Stimulated activated CD4-positive, alpha-beta T cell treated with anti-CD3 and anti-CD28 coated beads, Interleukin-1b, Interleukin-23, amount 100 ng/mL, for 4 hours (primary cell): ENCODE measurements at places on chromosomes 12 and 14.

GRCh38 chr12:103799504-103799856 lies 41.6 kb downstream of the NT5DC3 start:
- no peak for DNase-seq

DNA sequence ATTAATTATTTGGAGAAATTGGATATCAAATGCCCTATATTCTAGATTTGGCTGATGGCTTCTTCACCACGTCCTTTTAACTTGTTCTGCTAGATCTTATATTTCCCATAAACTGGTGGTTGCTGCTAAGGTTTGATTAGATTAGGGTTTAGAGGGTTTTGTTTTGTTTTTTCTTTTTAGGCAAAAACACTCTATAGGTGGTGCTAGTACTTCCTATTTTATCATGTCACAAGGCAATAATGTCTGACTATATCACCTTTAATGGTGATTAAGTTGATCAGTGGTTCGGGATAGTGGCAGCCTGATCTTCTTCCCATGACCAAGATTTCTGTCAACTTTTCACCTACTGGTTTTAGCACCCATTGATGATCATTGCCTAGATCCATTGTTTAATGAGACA lies 455.1 kb downstream of the RAD51B start:
- DNase-seq = no peak

- DNase-seq = no peak
Measured at GRCh38 chr12:94656556-94656955, 6.2 kb upstream of the TMCC3 start.

DNA sequence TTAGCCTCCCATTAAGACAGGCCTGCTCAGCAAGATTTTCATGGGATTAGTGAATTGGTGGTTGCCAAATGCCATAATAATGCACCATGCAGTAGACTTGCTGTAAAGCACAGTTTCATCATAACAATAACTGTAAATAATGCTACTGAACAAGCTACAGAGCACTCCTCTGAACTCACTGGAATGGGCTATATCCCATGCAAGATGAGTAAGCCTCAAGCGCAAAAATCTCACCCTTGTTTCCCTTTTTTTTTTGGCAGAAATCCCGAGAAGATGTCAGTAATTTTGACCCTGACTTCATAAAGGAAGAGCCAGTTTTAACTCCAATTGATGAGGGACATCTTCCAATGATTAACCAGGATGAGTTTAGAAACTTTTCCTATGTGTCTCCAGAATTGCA lies 145.9 kb upstream of the HIF1A start:
- DNase-seq = no peak

- no peak for DNase-seq
Measured at GRCh38 chr14:101591582-101591981, 30.3 kb downstream of the DIO3 start.

DNA sequence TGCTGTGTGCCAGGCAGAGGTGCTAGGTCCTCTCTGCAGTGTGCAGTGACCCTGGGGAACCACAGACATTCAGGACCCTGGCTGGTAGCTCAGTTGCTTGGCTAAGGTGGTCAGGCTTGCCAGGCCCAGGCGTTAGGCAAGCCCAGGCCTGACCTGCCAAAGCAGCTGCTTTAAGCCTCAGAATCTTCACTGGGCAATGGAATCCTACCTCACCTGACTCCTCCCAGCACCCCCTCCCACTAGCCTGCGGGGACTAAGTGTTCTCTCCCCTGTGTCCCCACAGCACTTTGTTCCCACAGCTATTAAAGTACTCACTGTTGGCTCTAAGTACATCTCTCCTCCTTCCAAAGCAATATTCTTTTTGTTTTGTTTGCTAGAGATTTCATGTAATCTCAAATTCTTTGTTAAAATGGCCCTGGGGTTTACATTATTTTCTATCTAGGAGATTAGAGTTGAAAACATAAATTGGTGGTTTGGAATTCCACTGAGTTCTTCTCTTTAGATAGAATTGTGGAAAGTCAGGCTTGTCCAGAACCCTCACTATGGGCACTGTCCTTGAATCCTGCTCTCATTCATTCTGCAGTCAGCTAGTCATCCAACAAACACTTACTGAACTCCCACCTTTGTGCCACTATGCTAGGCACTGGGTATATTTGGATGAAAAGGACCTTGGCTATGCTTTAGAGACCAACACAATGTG lies 44.4 kb downstream of the DGLUCY start:
- no peak for DNase-seq

GRCh38 chr14:54893151-54893760 lies 9.4 kb downstream of the GCH1 start:
- DNase-seq = peak; percentile 32

DNA sequence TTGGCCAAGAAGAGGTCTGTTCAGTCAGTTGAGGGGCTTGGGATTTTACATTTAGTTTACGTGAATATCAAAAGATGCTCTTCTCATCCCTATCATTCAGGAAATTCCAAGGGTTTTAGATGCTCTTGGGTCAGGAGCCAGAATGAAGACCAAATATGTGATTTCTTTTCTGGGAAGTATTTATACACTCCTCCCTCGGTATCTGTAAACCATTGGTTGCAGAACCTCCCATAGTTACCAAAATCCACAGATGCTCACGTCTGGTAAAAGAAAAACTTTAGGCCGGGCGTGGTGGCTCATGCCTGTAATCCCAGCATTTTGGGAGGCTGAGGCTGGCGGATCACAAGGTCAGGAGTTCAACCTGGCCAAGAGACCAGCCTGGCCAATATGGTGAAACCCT lies 75.9 kb downstream of the TNFAIP2 start:
- no peak for DNase-seq

GRCh38 chr14:78202163-78202562 lies 32.0 kb downstream of the NRXN3 start:
- DNase-seq = no peak
